Natural killer cell treated with Interleukin-12 subunit alpha and Interleukin-12 subunit beta and Interleukin-15 and Interleukin-18, amount 100 ng/mL, for 72 hours (primary cell): ENCODE measurements at places on chromosomes 12 and 14. TPM values are rescaled to one million over a fixed set of nuclear protein-coding genes. Genes with fewer than 3 reads are reported as not detected.

- DNase-seq = no peak
Observed at GRCh38 chr14:68986926-68987652, 8.0 kb upstream of the ACTN1 start.

DNA sequence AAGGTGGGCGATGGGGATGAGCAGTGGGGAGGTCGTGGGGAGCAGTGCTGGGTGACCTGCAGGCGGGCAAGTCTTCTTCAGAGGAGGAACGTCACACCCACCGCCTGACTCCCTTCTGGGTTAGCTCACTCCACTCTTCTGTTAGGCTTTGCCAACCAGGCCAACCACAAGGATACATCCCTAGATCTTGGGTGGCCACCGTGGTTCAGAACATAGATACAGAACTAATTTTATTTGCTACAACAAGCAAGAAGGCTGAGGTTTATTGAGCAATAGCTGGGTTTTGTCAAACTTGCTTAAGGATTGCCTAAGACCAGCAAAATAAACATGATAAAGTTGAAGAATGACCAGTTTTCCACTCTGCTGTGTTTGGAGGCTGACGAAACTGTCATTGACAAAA, 109.4 kb downstream of the DACT1 start:
- DNase-seq = no peak

- no peak for DNase-seq
Observed at GRCh38 chr12:124861492-124861891, 2.2 kb downstream of the SCARB1 start.

DNA sequence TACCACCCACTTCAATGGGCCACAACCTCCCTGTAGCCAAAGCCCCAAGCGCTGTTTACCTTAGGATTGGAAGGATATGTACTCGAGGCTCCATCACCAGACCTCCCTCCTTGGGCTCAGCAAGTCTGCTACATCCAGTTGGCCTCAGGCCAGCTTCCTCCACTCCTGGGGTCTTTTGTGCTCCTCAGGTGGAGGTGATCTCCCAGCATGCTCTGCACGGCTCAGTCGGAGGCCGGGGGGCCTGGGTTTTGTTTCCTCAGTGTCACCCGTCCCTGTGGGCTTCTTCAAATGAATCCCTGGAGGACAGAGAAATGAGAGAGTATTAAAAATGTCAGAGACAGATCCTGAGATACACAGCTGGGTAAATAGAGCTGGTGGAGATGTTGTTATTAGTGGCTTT, 723.1 kb upstream of the TBX3 start:
- DNase-seq = no peak

- DNase-seq = no peak
Observed at GRCh38 chr12:56141946-56142784, 10.2 kb upstream of the MYL6B start.

GRCh38 chr14:92589213-92589852, 75.8 kb downstream of the RIN3 start:
- DNase-seq = no peak

DNA sequence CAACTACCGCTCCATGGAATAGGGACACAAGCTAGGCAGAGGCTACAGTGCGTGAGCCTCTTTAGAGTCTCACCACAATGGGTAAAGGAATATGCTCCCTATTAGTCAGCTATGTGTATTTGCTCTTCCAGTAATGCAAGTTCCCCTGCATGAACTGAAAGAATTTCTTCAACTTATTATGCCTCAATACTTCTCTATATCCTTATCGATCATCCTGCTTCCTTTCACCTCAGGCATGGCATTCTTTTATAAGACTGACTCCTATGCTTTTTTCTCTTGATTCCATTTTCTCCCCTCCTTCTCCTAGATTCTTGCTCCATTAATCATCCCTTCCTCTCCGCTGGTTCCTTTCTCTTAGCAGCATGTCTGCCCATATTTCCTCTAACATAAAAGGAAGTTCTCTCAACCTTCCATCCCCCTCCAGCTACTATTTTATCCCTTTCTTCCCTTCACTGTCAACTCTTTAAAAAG, 94.5 kb upstream of the CPM start:
- no peak for DNase-seq

DNA sequence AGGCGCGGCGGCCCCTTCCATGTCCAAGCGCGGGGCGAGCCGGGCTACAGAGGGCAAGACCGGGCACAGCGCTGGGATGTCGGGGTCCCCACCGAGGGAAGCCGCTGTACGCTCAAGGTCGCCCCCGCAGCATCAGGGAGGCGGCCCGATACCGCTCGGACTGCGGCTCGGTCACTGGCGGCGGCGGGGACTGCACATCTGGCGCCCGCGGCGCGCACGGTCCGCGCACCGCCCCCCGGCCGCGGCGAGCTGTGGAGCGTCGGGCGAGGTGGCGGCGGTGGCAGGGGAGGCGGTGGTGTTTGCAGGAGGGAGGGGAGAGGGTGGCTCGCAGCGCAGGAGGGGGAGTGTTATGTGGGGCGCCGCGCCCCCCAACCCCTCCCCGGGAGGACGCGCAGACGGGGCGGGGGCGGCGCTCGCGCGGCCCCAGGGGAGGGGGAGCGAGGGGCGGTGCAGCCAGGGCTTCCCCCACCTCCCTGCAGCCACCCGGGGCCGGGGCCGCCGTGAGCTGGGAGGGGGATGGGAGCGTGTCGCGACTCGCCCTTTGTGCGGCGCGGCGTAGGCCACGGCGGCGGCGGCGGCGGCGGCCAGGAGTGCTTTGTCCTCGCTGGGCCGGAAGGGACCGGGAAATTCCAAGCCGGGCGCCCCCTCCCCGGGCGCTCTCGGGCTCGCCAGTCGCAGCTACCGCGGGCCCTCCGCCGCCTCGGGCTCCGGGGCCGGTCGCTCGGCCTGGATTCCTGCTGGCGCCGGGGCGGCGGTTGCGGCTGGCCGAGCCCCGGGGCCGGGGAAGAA, at the start of gene NUAK1:
TSS of gene NUAK1 (minus strand) at position 322 of the 789 bp plus-strand sequence. CDS start at position 21, 301 bp downstream.
- DNase-seq = no peak

- no peak for DNase-seq
Observed at GRCh38 chr12:51866762-51867161, 18.2 kb upstream of the FIGNL2 start.

GRCh38 chr12:118840399-118840798, 140.9 kb upstream of the SRRM4 start:
- DNase-seq = no peak

- no peak for DNase-seq
Observed at GRCh38 chr12:98990648-98991047, 345.6 kb downstream of the APAF1 start.

DNA sequence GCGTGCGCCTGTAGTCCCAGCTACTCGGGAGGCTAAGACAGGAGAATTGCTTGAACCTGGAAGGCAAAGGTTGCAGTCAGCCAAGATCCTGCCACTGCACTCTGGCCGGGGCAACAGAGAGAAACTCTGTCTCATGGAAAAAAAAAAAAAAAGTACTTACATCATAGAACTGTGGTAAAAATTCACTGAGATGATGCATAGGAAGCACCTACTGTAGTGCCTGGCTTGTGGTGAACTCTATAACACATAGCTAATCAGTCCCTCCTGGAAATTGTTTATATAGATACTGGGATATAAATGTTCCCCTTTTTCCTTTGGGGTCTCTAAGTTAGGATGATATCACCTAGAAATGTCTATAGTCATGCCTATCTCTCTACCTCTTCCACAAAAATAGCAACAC, 89.7 kb upstream of the CPM start:
- DNase-seq = no peak

GRCh38 chr14:58167057-58167456, 15.0 kb upstream of the ARMH4 start:
- no peak for DNase-seq

GRCh38 chr12:14784471-14784870, 18.8 kb downstream of the WBP11 start:
- DNase-seq = no peak

DNA sequence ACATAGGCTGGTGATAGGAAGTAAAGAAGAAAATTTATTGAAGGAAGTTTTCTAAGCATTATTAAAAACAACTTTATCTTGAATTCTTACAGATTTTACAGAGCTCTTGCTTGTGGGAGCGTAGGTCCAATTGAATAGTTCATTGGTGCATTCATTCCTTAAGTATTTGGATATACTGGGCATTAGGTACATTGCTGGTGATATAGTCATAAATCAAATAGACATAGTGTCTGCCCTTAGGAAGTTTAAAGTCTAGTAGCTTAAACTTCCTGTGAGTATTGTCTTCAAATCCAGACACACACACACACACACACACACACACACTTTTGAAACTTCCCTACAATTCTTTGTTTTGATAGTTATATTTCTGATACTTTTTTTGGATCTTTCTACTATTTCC, 226.7 kb downstream of the FUT8 start:
- no peak for DNase-seq

- no peak for DNase-seq
Observed at GRCh38 chr14:51576117-51576430, 75.6 kb upstream of the FRMD6 start.

DNA sequence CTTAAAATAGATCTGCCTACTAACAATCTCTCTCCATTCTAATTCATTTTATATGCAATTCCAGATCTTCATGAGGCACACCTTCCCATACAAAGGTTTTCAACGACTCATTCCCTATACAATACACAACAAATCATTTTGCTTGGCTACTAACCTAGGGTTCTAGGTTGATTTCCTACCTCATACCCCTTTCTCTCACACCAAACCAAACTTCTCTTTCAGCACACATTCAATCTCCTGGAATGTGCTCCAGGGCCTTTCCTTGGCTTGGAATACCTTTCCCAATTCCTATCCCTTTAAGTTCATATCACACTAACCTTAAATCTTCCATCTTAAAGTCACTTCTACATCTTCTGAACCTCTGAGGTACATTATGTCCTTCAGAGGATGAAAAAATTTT, 38.7 kb upstream of the MTERF2 start:
- no peak for DNase-seq

DNA sequence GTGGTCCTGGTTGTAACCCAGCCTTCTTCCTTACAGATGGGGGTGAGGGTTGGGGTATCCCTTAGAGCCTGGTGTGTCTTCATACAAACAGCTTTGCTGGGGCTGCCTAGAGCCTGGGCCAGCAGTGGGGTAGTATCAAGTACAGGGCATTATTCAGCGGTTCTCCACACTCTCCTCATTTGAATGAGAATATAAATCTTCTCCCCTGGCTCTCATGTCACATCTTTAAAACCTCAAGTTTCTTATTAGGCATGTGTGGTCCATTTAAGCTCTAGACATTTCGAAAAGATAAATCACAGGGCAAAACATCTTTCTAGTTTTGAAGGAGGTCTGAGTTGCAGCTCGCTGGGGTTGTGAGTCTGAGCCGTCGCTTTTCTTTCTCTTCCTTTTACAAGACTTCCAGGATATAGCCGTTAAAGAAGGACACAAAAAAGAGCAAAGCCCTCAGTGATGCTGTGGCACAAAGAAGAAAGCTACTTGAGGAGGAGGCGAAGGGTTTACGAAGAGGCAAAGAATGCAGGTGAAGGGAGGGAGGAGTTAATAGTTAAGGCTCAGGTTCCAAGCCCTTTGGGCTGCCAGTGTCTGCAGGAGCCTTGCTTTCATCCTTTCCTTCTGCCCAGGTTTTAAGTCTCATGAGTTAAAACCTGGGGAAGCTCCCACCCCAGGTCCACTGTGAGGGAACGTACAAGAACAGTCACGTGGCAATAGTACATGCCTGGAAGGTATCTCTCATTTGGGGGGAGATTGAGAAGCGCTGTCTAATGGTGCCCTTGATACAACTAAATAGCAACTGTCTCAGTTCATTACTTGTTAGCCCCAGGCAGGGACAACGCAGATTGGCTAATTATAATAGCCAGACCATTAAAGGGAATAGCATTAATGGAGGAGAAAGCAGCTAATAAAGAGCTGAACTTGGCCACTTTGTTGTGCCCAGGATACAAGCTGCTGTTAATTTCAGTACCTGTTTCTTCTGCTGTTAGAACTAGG, 94.2 kb downstream of the ETV6 start:
- DNase-seq = no peak

- no peak for DNase-seq
Observed at GRCh38 chr12:123163227-123163626, 12.3 kb upstream of the PITPNM2 start.

DNA sequence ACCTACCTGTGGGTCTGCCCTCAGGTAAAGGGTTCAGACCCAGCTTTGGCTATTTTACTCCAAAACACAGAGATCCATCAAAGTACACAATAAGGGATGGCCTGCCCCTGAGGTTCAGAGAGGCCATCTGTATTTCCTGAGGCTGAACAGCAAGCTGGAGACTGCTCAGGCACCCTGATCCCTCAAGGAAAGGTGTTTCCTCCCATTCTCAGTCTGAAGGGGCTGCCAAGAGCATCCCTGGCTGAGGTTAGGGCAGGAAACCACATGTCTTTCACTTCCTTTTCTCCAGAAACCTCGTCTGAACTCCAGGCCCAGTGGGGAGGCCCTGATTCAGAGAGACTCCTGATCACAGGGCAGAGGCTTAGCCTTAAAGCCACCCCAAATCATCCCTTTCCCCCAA, 1.5 kb downstream of the RILPL1 start:
- DNase-seq = no peak

GRCh38 chr12:108772247-108772646, 40.9 kb upstream of the CORO1C start:
- DNase-seq = no peak

DNA sequence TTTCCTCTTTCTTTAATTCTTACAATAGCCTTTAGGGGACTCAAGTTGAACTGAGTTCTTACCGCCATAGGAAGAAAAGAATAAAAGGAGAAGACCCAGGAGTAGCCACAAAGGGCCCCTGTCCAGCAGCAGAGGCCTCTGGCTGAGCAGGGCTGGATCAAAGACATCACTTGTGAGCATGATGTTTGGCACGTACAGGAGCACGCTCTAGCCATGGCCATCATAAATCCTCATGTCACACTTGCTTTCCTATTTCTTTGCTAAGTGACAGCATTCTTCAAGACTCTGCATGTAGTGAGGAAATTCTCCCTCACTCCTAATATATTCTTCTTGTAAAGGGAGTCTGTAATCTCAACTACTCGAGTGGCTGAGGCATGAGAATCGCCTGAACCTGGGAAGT, 15.7 kb downstream of the CLEC4C start:
- no peak for DNase-seq

DNA sequence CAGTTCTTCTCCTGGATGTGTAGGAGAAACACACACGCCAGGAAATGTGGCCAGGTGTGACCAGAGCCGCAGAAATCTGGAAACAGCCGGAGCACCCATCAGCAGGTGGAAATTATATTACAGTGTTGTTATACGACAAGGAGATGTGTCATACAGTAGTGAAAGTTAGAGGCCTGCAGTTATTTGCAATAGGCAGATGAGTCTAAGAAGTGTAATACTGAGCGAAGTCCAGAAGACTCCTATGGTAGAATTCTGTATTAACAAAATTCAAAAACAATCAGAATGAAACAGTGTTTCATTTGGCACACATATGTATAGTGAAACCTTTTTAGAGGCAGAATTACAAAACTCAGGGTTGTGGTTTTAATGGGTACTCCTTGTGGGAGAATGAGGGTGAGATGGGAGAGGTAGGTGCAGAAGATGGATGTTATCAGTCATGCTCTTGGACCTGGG, 39.3 kb upstream of the AMN start:
- DNase-seq = no peak

- no peak for DNase-seq
Observed at GRCh38 chr14:106094654-106095189, 568.3 kb downstream of the TMEM121 start.

Gene TTLL5
- total RNA-seq = 83.3 TPM

Gene ESR2
- total RNA-seq = not detected

Gene OR4E2
- total RNA-seq = not detected

Gene PPP1R13B
- 25.7 TPM for total RNA-seq

Gene ACTR6
- 24.0 TPM for total RNA-seq

Gene BIN2
- 93.6 TPM for total RNA-seq

Gene MORN3
- 0.43 TPM for total RNA-seq

Gene STYK1
- 10.7 TPM for total RNA-seq

Gene SOAT2
- total RNA-seq = not detected

Gene GLS2
- total RNA-seq = 0.17 TPM

Gene MIP
- not detected for total RNA-seq

Gene MMP14
- 3.7 TPM for total RNA-seq

Gene ALX1
- total RNA-seq = not detected

Gene HOXC11
- total RNA-seq = not detected
